M059J (cell line): ENCODE measurements at places on chromosomes 2 and 18.

- DNase-seq = no peak
Measured at GRCh38 chr18:43022874-43023273, 92.6 kb downstream of the RIT2 start.

- DNase-seq = peak; percentile 60
Measured at GRCh38 chr2:207768866-207769596, 675 bp downstream of the FZD5 start.

- DNase-seq = no peak
Measured at GRCh38 chr2:74847070-74847858, 13.3 kb downstream of the HK2 start.

DNA sequence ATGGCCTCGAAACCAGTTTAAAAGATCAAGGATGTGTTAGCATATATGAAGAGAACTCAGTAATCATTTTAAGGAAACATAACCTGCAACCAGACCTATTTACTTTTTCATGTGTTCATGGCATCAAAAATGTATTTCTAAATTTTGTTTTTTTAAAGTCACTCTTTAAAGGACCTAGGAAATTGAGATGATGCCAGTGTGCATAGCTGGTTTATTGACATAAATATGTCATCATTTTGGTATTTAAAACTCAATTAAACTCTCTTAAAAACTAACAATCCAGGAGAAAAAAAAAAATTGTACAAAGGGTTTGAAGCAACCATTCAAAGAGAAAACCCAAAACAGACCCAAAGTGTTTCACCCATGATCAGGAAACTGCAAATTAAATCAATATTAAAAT, 198.9 kb upstream of the RND3 start:
- no peak for DNase-seq

- no peak for DNase-seq
Measured at GRCh38 chr2:238700117-238700457, 147.8 kb upstream of the TWIST2 start.

GRCh38 chr2:33616873-33617272, 17.8 kb upstream of the FAM98A start:
- peak; percentile 68 for DNase-seq

DNA sequence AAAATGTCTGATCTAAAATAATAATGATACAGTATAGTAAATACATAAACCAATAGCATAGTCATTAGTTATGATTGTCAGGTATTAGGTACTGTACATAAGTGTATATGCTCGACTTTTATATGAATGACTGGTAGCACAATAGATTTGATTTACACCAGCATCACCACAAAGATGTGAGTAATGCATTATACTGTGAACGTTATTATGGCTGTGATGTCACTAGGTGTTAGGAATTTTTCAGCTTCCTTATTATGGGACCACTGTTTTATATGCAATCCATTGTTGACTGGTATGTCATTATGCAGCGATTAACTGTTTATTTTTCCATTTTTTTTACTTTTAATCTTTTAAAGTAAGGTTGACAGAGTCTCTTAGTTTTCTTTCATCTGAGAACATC, 23.7 kb downstream of the ATP9B start:
- DNase-seq = peak; percentile 41

GRCh38 chr2:166117491-166117890, 10.3 kb downstream of the SCN1A start:
- no peak for DNase-seq

- DNase-seq = no peak
Measured at GRCh38 chr2:192245329-192245728, 50.6 kb upstream of the TMEFF2 start.

DNA sequence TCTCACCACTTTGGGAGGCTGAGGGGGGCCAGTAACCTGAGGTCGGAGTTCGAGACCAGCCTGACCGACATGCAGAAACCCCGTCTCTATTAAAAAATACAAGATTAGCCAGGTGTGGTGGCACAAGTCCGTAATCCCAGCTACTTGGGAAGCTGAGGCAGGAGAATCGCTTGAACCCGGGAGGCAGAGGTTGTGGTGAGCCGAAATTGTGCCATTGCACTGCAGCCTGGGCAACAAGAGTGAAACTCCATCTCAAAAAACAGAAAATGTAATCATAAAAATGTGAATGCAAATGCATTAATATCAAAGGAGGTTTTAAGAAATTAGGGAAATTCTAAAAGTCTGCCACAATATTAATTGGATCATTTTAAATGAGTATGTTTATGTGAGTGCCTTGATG, 45.7 kb downstream of the ACTR2 start:
- no peak for DNase-seq

GRCh38 chr2:82740527-82740926, 1718.6 kb downstream of the SUCLG1 start:
- DNase-seq = no peak
